ENCODE measurements at places on chromosomes 5 and 9. TPM values are rescaled to one million over a fixed set of nuclear protein-coding genes. Genes with fewer than 3 reads are reported as not detected.

MELK gene
- 23.5 TPM for polyA plus RNA-seq

ST8SIA4 gene
- polyA plus RNA-seq = 12.0 TPM

OMD gene
- polyA plus RNA-seq = 0.76 TPM

SCGB3A2 gene
- 1,703 TPM for polyA plus RNA-seq

BAG1 gene
- polyA plus RNA-seq = 60.7 TPM

DIPK1B gene
- 28.9 TPM for polyA plus RNA-seq

ECSCR gene
- polyA plus RNA-seq = 64.6 TPM

C9orf50 gene
- 0.39 TPM for polyA plus RNA-seq

SLC6A19 gene
- polyA plus RNA-seq = 0.24 TPM

INSL4 gene
- not detected for polyA plus RNA-seq

SLC6A3 gene
- polyA plus RNA-seq = 4.5 TPM

DNA sequence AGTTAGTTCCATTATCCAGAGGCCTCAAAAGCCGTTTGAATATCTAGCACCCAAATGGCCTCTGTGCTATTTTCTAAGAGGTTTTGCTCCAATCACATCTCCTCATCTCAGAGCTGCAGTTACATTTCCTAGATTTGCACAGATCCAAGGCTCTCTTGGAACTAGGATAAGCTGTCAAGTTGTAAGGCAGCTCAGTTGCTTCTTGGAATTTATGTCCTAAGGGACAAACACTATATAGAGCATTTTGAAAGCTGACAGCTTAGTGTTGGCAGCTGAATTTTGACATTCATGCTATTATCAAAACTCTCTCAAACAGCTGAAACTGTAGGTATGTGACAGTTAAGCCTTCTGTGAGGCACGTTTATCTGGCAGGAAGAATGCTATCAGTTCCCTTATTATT, 97.0 kb downstream of the MACIR start:
- DNase-seq = no peak
- H3K4me1 ChIP-seq = no peaks in the 10 kb centered on the region
- H3K36me3 ChIP-seq = no peaks in the 10 kb centered on the region
- H3K27ac ChIP-seq = no peak overlapping the region

GRCh38 chr9:70137577-70137976, 93.9 kb downstream of the MAMDC2 start:
- H3K4me1 ChIP-seq = no peaks in the 10 kb centered on the region
- no peak overlapping the region for H3K27ac ChIP-seq
- no peak overlapping the region for H3K4me3 ChIP-seq
- no peaks in the 10 kb centered on the region for H3K36me3 ChIP-seq
- no peak for DNase-seq

- peaks cover 70% of the 10 kb centered on the region for H3K27me3 ChIP-seq
- H3K27ac ChIP-seq = peak within 1 kb of the TSS; percentile 18
- peak within 1 kb of the TSS; percentile 48 for H3K4me3 ChIP-seq
- H3K4me1 ChIP-seq = peaks cover 25% of the 10 kb centered on the region
- no peaks in the 10 kb centered on the region for H3K36me3 ChIP-seq
- DNase-seq = peak; percentile 82
Observed at GRCh38 chr9:114155263-114155994, at the start of gene COL27A1. TSS of gene COL27A1 (plus strand) at chr9:114155537. CDS start at chr9:114155951, 414 bp downstream.

DNA sequence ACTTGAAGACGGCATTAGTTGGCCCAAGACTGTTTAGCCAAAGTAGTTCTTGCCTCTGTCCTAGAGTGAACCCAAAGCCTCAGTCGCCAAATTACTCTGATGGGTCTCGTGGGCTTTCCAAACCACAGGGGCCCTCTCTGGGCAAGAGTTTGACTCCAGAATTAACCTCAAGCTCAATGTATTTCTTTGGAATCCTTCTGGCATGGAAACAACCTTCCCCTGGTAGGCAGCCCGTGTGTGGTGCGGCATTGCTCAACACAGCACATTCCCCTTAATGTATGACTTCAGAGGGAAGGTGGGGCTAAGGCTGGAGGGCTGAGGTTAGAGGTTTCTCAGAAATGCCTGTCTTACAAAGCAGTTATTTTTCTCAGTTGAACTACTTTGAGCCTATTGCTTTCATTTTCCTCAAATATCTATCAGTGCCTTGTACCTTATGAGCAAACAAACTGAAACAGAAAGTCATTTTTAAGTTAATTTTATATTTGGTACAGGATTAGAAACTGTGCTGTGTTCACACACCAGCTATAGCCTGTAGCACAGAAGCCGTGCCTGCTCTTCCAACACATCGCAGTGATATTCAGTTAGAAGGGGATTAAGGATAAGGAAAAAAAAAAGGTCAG, 123.9 kb upstream of the HAPLN1 start:
- H3K27ac ChIP-seq = no peak overlapping the region
- H3K4me1 ChIP-seq = no peaks in the 10 kb centered on the region
- H3K36me3 ChIP-seq = no peaks in the 10 kb centered on the region
- H3K27me3 ChIP-seq = no peaks in the 10 kb centered on the region

GRCh38 chr5:154193283-154193682, 2.8 kb downstream of the GALNT10 start:
- no peaks in the 10 kb centered on the region for H3K36me3 ChIP-seq
- peaks cover 50% of the 10 kb centered on the region for H3K4me1 ChIP-seq
- DNase-seq = no peak
- H3K27ac ChIP-seq = no peak overlapping the region
- H3K27me3 ChIP-seq = no peaks in the 10 kb centered on the region

DNA sequence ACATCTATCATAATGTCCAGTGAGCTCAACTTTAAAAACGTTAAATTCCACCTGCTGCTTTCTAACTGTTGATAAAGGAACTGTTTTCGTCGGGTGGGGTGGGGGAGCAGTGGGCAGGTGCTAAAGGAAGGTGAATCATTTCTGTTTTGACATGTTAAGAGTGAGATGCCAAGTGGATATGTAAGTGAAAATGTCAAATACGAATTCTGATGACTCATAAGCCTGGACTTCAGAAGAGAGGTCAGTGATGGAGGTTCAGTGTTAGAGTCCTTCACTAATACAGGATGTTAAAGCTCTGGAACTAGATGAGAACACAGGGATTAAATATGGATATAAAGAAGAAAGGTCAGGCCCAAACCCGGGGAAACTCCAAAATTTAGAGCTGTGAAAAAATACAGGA, 617.9 kb upstream of the CTNND2 start:
- no peaks in the 10 kb centered on the region for H3K4me1 ChIP-seq
- H3K36me3 ChIP-seq = no peaks in the 10 kb centered on the region
- H3K27ac ChIP-seq = no peak overlapping the region
- no peaks in the 10 kb centered on the region for H3K27me3 ChIP-seq
- DNase-seq = no peak

DNA sequence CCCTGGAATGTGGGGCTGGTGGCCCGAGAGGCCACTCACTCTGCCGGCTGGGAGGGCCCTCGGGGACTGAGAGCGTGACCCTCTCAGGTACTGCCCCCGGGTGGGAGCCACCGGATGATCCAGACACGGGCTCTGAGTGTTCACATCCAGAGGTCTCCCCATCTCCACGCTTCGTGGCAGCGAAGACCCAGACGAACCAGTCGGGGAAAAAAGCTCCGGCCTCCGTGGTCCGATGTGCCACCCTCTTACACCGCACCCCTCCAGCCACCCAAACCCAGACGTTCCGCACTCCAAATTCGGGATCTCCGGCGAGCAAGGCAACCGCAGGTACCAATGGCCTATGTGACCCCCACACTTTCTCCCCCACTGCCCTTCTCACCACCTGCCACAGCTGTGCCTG, 49.5 kb downstream of the AMBP start:
- H3K27ac ChIP-seq = no peak overlapping the region
- H3K4me3 ChIP-seq = no peak overlapping the region
- no peaks in the 10 kb centered on the region for H3K36me3 ChIP-seq
- H3K4me1 ChIP-seq = no peaks in the 10 kb centered on the region

DNA sequence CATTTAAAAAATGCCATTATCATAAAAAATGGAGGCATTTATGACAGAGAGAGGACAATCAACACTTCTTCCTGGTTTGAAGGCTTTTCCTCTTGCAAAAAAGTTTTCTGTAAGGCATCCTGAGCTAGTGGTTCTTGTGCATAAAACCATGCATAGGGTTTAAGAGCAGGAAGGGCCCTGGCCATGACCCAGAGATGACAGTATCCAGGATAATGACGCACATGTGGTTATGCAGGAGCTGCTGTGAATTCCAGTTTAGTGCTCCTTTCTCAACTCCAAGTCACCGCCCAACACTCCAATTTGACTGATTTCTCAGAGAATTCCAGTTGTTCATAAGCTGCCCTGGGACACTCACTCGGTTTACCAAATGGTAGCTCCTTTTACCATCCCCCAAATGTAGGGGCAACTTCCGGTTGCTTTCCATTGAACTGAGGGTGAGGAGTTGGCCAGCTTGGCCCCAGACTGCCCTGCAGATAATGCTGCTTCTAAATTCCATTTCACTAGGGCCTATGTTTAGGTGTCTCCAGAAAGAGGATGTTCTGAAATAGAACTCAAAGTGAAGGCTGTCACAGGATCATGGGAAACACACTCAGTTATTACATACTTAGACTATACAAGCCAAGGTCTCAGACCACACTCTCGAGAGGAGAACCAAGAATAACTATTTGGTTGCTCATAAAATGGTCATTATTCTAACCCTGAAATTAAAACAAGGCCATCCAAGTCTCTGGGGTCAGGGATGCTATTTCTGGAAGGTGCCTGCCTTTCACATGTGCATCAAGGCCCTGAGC, 179.1 kb downstream of the SLIT3 start:
- H3K27ac ChIP-seq = no peak overlapping the region
- no peak overlapping the region for H3K4me3 ChIP-seq
- no peaks in the 10 kb centered on the region for H3K36me3 ChIP-seq
- H3K4me1 ChIP-seq = no peaks in the 10 kb centered on the region
- no peak for DNase-seq

DNA sequence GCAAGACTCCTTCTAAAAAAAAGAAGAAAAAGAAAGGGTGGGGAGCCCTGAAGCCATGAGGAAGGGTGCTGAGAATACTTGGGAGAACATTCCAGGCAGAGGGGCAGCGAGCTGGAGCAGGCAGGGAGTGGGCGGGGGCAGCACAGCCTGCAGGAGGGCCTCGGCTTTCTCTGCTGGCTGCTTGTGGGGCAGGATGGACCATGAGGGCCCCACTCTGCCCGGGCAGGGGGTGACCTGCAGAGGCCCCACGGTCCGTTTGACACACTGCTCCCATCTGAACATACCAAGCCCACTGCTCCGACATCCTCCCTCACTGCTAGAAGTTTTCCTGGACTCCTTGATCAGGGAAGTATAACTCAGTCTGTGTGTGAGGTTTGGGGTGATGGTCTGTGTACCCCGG, 11.7 kb upstream of the NUP214 start:
- no peaks in the 10 kb centered on the region for H3K36me3 ChIP-seq
- H3K27me3 ChIP-seq = peaks cover 5% of the 10 kb centered on the region
- no peaks in the 10 kb centered on the region for H3K4me1 ChIP-seq
- DNase-seq = no peak
- no peak overlapping the region for H3K4me3 ChIP-seq

- H3K27ac ChIP-seq = no peak overlapping the region
- H3K36me3 ChIP-seq = no peaks in the 10 kb centered on the region
- H3K4me1 ChIP-seq = no peaks in the 10 kb centered on the region
Observed at GRCh38 chr9:3578786-3579185, 53.0 kb upstream of the RFX3 start.
